ENCODE measurements at places on chromosomes 13 and 19. TPM values are rescaled to one million over a fixed set of nuclear protein-coding genes. Genes with fewer than 3 reads are reported as not detected.

DNA sequence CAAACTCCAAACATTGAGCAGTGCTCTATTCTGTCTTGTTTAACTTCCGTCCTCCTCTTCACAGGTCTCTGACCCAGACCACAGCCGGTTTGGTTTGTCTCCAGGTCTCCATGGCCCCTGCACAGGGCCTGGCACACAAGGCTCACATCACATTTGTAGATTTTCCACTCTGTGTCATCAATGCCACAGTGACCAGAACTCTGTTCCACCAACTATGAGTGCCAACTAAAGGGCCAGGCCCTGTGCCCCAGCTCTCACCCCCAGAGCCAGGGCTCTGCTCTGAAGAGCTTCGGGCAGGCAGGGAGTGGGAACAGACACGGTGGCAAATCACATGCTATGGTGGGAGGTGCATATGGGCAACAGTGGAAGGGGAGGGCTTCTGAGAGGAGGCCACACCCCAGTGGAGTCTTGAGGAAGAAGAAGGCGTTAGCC, 16.0 kb downstream of the SMG9 start:
- DNase-seq: no peak

GRCh38 chr13:101157261-101157660, 259.0 kb downstream of the NALCN start:
- no peak for DNase-seq

DNA sequence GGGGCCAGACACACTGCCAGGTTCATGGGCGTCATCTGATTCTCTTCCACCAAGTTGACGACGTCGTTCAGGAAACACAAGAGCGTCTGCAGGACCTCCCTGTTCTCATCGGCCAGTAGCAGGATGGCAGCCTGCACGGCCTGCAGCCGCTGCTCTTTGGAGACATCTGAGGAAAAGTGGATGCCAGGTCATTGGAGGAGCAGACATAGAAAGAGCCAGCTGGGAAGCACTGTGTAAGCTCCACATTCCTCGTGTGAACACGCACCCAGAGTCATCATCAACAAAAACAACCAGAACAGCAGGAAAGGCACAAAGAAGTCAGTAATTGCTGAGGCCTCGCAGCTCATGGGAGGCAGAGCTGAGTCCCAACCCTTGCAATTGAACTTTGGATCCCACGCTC, 96.5 kb downstream of the KL start:
- DNase-seq: no peak

GRCh38 chr13:68727798-68728197, 1379.8 kb upstream of the ATXN8OS start:
- no peak for DNase-seq

- peak; percentile 3 for DNase-seq
Measured at GRCh38 chr13:36261976-36262375, 35.6 kb downstream of the CCDC169 start.

- DNase-seq: no peak
Measured at GRCh38 chr13:44220948-44221347, 152.7 kb upstream of the SERP2 start.

- peak; percentile 48 for DNase-seq
Measured at GRCh38 chr13:40247845-40248244, 418.6 kb downstream of the FOXO1 start.

DNA sequence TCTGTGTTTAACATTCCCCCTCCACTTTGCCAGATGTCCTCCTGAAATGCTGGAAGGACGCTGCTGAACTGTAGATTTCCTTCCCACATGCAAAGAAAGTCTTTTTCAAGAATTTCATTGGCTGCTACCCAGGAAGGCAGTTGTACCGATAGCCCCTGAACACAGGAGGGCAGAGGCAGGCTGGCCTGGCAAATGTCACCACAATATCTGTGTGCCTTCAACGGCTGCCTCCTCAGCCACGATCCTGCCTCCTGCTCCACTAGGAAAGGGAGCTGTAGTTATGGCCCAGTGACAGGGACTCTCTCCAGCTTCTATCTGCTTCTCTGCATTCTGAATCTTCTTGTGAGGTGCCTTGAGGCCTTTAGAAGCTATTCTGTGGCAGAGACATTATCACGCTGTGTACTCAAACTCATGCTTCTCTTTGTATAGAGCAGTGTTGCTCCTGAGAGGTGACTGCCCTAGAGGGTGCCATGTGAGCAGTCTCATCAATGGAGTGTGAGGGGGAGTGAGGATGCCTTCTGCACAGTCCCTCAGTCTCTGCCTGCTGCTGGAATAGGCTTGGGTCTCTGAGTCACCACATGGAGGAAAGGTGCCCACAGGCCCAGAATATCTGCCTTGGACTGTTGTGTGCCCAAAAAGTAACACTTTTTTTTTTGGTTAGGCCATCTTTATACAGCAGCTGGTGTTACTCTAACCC, 279.8 kb downstream of the DNAJC15 start:
- peak; percentile 35 for DNase-seq

DNA sequence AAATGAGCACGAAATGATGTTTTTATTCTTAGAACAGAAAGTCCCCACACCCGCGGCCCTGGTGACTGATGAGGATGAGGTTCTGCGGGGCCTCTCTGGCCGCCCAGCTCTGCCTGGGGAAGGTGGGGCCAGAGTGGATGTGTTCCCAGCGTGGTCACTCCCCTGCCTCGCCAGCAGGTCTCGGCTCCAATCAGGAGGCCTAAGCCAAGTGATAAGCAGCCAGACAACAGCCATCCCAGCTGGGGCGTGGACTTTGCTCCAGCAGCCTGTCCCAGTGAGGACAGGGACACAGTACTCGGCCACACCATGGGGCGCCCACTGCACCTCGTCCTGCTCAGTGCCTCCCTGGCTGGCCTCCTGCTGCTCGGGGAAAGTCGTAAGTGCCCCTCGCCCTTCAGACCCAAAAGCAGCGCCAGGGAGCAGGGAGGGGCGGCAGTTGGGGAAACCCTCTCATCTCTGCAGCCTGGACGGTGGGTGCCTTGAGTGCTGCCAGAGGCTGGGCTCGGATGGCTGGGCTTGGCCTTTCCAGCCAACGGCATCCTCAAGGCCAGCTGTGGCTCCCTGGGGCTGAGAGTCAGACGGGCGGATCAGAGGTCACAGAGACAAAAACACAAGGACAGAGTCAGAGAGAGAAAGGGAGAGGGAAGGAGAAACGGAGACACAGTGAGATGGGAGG, at the start of gene F10:
Gene F10 (plus strand): TSS at position 250 of the 676 bp plus-strand sequence. CDS start 57 bp downstream, at position 307.
- no peak for DNase-seq

The GNG8 gene
- total RNA-seq: not detected

The GPR12 gene
- not detected for total RNA-seq

The IGFL3 gene
- total RNA-seq: not detected

The CRB3 gene
- 15.6 TPM for total RNA-seq

The EFNB2 gene
- total RNA-seq: 45.7 TPM
